Activated naive CD8-positive, alpha-beta T cell treated with anti-CD3 and anti-CD28 coated beads, Interleukin-2, amount 50 U/mL, for 24 hours (primary cell): ENCODE measurements at places on chromosomes 7 and 10.

DNA sequence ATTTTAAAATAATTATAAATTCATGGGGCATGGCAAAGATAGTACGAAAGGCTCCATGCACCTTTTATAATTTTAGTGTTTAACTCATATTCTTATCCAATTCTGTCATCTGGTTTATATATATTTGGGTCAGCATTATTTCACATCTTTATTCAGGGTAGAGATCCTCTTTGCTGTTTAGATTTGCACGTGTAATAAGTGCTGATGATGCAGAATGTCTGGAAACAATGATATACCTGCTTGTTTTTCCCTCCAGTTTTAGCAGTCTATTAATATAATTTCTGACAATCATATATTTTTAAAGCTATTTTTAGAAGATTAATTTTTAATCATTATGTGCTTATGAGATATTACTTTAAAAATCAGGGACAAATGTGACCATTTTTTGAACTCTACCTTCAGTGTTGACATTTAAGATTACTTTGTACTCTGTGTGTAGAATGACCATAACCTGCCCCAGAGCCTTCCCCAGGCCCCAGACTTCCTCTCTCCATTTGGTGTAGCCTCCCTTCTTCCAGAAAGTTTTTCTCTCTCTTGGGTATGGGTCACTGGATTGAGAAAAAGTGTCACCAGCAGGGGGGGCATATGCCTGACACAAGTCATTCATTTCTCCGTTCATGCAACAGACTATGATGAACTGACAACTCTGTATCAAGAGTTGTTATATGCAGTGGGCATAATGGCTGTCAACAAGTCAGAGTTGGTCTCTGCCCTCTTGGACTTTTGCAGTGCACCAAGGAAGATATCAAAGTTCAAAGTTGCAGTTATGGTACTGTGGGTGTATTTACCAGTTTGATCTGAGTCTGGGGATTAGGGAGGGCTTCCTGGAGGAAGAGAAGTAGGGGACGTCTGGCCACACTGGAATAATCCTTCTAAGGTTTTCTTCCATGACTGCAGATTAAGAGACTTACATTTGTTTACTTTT is 192.6 kb upstream of the CCDC6 start:
- DNase-seq: no peak

DNA sequence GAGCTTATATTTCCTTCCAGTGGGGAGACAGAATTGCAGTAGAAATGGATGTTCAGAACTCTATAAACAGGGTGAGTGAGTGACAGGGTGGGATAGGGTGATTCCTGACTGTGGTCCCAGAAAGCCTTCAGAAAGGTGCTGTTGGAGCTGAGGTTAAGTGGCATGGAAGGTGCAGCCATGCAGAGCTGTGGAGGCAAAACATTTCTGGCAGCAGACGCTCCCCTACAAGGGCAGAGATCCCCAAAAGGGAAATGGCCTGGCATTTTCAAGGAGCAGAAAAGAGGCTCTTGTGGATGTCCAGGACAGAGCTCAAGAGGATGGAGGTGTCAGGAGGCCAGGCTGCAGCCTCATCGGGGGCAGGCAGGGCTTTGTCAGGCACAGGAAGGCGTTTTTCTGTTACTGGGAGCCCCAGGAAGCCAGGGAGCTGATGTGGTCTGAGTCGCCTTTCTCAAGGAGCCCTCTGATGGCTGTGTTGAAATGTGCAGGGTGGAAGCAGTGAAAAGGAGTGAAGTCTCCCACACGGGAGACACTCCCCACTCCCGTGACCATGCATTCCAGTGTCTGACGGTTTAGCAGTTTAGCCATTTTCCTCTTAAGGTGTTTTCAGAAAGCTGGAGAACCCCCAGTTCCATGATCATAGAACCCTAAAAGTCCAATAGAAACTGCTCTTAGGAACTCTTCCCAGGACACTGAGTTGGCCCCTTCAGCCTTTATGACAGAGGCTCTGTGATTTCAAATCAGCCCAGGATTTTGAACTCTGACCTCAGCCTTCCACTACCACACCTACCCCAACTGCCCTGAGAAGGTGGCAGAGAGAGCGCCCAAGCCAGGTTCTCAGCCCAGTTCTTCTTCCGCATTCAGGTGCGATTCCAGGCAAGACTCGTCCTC is 96.2 kb downstream of the C10orf105 start:
- no peak for DNase-seq

- no peak for DNase-seq
These were observed 43.0 kb downstream of the LSM5 start for GRCh38 chr7:32447218-32447617.

- DNase-seq: no peak
These were observed 704.0 kb upstream of the LRRN3 start for GRCh38 chr7:110386913-110387312.

- no peak for DNase-seq
These were observed 19.8 kb downstream of the MDFIC start for GRCh38 chr7:114941692-114942091.

DNA sequence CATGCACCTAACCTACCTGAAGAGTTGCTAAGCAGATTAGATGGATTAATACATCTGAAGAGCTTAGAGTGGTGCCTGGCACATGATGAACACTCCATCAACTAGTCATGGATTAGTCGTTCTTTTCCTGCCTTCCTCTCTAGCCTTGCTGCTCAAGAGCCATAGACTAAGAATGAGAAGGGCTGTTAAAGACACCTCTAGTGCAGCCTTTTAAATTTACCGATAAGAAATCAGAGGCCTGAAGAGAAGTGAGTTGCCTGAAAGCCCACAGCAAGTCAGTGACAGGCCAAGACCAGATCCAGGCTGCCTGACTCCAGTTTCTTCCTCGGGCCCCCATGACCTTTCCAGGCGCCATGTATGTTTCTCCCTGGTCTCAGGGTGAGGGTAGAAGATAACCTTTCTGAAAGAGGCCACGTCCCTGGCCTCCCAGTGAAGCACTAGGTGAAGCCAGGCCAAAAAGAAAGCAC is 6.5 kb downstream of the TSPAN15 start:
- DNase-seq: no peak

DNA sequence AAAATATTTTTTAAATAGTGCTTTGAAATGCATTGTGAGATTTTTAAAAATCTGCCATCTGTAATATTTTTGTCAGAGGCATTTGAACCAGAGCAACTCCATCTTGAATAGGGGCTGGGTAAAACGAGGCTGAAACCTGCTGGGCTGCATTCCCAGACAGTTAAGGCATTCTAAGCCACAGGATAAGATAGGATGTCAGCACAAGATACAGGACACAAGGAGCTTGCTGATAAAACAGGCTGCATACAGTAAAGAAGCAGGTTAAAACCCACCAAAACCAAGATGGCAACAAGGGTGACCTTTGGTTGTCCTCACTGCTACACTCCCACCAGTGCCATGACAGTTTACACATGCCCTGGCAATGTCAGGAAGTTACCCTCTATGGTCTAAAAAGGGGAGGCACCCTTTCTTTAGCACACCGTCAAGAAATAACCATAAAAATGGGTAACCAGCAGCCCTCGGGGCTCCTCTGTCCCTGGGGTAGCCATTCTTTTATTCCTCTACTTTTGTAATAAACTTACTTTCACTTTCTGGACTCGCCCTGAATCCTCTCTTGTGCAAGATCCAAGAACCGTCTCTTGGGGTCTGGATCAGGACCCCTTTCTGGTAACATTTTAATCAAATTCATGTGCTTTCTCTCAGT is 273.7 kb downstream of the SEMA3D start:
- no peak for DNase-seq

DNA sequence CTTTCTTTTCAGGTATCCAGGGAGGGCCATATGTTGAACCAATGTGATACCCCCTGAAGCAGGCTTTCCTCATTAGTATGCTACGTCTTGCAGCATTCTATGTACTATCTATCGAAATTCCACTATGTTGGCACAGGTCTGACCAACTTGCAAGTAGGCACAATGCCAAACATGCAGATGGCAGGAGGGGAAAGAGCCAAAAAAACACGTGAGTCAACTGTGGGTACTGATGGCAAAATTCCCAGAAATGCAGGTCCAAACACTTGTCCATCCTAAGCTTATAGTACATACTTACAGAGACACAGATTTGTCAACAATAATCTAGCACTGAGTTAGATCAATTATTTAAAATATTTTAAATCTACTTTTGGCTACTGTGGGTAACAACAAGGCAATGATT is 394.9 kb downstream of the DGKB start:
- no peak for DNase-seq
